Activated CD8-positive, alpha-beta memory T cell treated with anti-CD3 and anti-CD28 coated beads, Interleukin-2, amount 50 U/mL, for 4 hours (primary cell): ENCODE measurements at places on chromosomes 16 and 17.

DNA sequence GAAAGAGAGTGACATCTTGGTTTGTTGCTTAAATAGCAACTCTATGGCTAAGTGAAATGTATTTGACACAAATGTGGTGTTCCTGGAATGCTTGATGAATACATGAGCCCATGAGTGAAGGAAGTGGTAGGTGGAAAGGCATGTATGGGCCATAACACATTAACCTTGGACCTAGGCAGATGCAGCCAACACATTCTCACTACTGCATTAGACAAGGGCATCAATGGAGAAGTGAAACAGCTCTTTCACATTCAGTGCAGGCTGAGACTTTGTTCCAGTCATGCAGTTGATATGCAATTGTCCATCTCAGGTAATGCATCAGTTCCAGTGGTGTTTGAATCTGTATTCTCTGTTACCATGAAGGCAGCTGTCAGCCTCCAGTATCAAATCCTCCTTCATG, 133.6 kb downstream of the HS3ST3B1 start:
- DNase-seq: no peak

GRCh38 chr16:64952177-64952576, 169.7 kb downstream of the CDH11 start:
- no peak for DNase-seq

- peak; percentile 87 for DNase-seq
Observed at GRCh38 chr16:68264128-68265077, at the start of gene SLC7A6. Gene SLC7A6 (plus strand): TSS chr16:68264526. CDS start chr16:68274727, 10,201 bp downstream.

DNA sequence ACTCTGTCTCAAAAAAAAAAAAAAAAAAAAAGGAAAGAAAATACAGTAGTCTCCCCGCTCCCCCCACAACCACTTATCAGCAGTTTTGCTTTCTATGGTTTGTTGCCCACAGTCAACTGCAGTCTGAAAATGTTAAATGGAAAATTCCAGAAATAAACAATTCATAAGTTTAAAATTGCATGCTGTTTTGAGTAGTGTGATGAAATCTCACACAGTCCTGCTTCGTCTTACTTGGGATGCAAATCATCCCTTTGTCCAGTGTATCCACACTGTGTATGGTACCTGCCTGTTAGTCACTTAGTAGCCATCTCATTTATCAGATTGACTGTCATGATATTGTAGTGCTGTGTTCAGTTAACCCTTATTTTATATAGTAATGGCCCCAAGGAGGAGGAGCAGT, 41.5 kb downstream of the NF1 start:
- DNase-seq: no peak

- no peak for DNase-seq
Observed at GRCh38 chr16:29644338-29644857, 18.6 kb upstream of the SPN start.

DNA sequence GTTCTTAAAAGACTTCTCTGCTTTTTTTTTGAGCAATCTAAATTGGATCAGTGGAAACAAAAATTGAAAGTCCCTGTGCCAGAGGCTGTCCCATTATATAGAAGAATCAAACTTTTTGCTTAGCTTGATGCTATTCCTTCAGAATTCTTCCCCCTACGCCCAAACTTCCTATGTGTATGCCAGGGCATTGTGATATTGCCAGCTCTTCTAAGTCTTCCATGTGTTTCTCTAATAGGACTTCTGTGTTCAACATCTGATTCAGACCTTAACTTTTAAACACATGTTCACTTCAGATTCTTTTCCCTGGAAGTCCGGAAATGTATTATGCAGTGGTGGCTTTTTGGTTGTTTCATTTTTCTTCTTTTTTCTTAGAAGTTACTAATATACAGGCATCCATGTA, 18.7 kb downstream of the PTRH2 start:
- DNase-seq: no peak

- DNase-seq: no peak
Observed at GRCh38 chr17:54255696-54256095, 433.0 kb downstream of the KIF2B start.

DNA sequence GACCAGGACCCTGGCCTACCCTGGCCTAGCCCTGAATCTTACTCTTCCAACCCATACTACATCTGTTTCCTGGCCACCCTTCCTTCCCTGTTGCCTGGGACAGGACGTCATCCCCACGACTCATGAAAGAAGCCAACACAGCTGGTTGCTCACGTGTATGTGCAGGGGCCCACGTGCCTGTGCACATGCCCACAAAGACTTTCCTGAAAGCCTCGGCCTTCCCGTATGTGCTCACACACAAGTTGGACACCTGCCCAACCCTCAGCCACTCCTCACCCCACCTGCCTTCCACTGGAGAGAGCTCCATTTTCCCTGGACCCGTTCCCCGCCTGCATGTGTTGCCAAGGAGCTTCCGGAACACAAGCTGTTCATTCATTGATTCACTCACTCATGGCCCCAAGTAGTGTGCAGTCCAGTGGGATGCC, 7.0 kb downstream of the PLXDC1 start:
- no peak for DNase-seq

DNA sequence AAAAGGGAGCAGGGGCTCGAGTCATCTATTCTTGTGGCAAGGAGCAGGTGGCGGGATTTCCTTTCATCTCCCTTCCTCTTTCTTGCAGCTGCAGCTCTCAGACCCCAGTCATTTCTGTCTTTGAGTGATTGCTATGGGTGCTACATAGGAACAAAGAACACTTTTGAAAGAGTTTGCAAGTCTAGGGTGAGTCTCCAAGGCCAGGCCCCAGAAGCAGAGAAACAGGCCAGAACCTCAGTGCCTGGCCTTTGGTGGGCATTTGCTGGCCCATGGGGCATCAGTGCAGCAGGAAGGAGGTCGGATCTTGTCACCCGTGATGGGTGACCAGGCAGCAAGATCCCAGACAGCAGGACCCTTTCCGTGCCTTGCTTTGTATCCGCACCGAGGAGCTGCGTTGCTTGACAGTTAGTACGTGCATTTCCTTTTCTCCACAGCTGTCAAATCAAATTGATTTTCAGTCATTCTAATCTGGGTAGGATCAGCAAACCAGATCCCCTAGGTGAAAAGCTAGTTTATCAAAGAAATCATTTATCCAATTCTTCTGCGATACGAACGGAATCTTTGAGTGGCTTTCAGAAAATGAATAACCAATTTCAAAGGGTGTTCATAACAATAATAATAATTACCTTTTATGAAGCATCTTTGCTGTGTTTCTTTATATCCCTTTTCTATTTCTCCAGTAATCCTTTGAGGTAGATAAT, 244.6 kb upstream of the MAF start:
- no peak for DNase-seq

- no peak for DNase-seq
Observed at GRCh38 chr17:35889818-35890773, 9.9 kb upstream of the CCL5 start.

DNA sequence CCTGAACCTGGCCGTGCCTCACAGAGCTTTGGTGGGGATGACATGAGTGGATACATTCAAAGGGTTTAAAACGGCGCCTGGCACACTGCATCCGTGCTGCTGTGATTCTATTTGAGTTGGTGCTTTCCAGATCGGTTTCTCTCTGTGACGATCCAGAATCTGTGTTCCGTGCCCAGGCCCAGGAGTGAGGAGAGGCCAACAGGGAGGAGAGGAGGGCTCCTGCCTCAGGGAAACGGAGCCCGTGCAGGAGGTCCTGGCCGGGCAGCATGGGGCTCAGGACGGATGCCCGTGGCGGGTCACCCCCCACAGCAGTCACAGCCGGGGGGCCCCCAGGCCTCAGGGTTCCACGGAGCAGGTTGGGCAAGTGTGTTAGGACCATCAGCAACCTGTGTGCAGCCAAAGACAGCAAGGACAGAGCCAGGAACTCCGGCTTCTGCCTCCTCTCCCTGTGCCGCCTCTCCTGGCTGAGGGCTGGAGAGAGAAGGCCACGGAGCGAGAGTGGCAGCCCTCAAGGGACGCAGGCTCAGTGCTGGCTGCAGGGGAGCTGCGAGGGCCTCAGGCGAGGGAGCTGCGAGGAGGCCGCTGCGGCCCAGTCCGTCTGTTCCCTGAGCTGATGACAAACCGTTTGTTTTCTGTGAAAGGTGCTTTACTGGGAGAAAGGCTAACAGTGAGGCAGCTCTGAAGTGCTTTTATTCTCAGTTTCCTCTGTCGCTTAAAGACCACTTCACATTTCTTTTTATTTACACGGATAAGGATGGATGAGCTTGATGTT, 99.3 kb downstream of the METRNL start:
- DNase-seq: no peak

GRCh38 chr17:75511610-75512575, 3.4 kb downstream of the CASKIN2 start:
- no peak for DNase-seq

- DNase-seq: no peak
Observed at GRCh38 chr16:74232806-74233465, 63.7 kb upstream of the PSMD7 start.

DNA sequence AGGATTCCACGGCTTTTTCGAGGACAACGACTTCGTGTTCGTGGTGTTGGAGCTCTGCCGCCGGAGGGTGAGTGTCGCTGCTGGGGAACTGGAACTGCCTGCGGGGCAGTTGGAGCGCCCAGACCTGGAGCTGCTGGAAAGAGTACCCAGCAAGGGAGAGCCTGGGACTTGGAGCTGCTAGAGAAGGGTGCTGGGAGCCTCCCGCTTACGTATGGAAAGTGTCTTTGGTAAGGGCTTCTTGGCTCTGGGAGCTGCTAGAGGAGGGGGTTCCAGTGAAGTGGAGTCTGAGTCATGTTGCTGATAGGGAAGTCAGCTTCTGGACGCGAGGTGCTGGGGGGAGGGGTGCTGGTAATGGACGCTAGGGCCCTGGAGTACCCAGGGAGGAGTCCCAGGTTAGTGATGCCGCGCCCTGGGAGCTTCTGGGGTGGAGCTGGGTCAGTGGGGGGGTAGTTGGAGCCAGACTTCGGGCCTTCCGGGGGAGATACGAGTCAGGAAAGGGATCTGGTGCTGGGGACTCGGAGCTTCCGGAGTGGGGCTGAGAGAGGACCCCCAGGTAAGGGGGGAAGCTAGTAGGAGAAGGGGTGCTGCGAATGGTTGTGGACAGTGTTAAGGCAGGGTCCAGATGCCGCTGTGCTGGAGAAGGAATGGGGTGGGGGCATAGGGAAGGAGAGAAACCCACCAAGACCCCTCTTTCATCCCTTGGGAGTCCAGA, 741 bp downstream of the PLK1 start:
- no peak for DNase-seq

- DNase-seq: no peak
Observed at GRCh38 chr16:4936991-4937781, at the start of gene PPL. Gene PPL (minus strand): TSS chr16:4937148. CDS start chr16:4937045, 103 bp downstream.

DNA sequence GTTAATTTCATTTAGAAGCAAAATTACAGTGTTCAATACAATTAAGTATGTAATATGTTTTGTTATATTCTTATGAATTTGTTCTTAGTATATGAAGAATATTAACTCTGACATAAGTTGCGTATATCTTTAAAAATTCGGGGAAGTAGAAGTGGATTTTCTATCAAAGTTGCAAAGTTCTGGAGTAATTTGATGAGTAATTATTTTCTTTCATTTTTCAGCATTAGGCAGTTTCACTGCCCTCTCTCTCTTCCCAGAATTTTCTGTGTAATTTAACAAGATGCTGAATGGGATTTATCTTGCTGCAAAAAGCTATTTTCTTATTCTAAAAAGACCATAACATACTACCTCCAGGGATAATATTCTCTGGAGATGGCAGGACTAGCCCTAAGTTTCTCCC, 8.9 kb upstream of the CCL18 start:
- DNase-seq: no peak

- no peak for DNase-seq
Observed at GRCh38 chr17:7992516-7992915, 9.9 kb upstream of the GUCY2D start.

DNA sequence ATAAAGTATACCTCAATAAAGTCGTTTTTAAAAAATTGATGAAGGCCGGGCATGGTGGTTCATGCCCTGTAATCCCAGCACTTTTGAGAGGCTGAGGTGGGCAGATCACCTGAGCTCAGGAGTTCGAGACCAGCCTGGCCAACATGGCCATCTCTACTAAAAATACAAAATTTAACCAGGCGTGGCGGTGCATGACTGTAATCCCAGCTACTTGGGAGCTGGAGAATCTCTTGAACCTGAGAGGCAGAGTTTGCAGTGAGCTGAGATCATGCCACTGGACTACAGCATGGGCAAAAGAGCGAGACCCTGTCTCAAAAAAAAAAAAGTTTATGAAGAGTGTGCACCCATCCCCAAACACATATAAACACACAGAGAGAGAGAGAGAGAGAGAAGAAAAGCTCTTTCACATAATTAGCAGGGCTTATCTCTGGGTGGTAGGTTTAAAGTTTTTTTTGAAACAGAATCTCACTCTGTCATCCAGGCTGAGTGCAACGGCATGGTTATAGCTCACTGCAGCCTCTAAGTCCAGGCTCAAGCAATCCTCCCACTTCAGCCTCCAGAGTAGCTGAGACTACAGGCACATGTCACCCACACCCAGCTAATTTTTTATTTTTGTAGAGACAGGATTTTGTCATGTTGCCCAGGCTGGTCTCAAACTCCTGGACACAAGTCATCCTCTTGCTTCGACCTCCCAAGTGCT, 3.0 kb downstream of the SREBF1 start:
- no peak for DNase-seq

- DNase-seq: no peak
Observed at GRCh38 chr17:3724378-3725077, 825 bp downstream of the HASPIN start.

- DNase-seq: no peak
Observed at GRCh38 chr17:18970582-18971480, 18.9 kb downstream of the SLC5A10 start.

DNA sequence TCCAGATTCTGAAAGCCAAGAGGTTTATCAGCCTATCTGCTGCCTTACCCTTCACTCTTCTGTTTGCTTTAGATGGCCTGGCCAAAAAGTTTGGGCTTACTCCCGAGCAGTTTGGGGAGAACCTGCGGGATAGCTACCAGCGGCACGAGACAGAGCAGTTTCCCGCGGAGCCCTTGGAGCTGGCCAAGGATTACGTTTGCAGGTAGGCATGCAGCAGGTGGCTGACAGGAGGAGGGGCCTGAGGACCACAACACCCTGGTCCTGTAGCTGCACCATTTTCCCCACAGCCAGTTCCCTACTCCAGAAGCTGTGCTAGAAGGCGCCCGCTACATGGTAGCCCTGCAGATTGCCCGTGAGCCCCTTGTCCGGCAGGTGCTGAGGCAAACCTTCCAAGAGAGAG, 20.6 kb downstream of the SUPT6H start:
- no peak for DNase-seq

- DNase-seq: no peak
Observed at GRCh38 chr17:74198694-74199093, 4.8 kb upstream of the RPL38 start.

GRCh38 chr16:24116046-24116776, 139.9 kb upstream of the CACNG3 start:
- DNase-seq: no peak
